ENCODE measurements at places on chromosomes 11 and 22.

GRCh38 chr11:38182126-38182866, 1584.3 kb upstream of the RAG2 start:
- DNase-seq, result peak; percentile 2

DNA sequence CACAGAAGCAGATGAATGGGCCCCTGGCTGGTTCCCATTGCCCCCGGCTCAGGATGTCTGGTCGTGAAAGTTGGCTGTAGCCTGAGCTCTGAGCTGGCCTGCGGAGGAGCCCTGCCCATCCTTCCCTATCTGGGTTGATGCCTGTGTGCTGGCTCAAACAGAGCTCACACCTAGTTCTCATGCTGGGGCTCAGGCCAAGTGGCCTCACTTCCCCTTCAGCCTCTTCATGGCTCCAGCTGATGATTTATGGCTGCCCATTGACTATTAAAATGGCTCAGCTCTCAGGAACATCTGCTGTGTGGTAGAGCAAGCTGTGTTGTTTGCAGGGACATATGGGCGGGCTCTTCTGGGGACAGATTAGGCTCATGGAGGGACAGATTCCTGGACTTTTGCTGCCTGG, 64.7 kb downstream of the ADAMTS15 start:
- peak; percentile 86 for DNase-seq

DNA sequence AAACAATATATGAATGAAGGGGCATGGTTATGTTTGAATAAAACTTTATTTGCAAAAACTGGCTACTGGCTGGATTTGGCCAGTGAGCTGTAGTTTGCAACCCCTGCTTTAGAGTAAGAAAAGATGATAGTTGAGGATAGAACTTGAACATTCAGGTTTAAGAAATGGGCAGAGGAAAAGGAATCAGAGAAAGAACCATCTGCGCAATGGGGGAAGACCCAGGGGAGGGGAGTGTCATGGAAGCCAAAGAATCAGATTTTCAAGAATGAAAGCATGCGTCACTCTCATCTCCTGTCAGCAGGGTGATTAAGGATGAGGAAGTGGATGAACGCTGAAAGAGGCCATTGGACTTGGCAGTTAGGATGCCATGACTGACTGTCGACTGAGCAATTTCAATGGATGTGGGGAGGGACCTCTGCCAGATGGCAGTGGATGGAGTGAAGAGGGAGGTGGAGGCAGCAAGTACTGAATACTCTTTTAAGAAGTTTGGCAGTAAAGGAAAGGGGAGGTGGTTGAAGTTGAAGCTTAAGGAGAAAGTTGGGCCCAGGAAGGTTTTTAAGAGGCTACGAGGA, 21.2 kb downstream of the FAT3 start:
- DNase-seq, result no peak

- DNase-seq, result peak; percentile 85
Measured at GRCh38 chr11:125625630-125626287, 796 bp downstream of the CHEK1 start.

- DNase-seq, result no peak
Measured at GRCh38 chr11:213111-213510, 5.6 kb downstream of the RIC8A start.

GRCh38 chr11:12288212-12288930, 89.0 kb upstream of the PARVA start:
- DNase-seq, result peak; percentile 98

DNA sequence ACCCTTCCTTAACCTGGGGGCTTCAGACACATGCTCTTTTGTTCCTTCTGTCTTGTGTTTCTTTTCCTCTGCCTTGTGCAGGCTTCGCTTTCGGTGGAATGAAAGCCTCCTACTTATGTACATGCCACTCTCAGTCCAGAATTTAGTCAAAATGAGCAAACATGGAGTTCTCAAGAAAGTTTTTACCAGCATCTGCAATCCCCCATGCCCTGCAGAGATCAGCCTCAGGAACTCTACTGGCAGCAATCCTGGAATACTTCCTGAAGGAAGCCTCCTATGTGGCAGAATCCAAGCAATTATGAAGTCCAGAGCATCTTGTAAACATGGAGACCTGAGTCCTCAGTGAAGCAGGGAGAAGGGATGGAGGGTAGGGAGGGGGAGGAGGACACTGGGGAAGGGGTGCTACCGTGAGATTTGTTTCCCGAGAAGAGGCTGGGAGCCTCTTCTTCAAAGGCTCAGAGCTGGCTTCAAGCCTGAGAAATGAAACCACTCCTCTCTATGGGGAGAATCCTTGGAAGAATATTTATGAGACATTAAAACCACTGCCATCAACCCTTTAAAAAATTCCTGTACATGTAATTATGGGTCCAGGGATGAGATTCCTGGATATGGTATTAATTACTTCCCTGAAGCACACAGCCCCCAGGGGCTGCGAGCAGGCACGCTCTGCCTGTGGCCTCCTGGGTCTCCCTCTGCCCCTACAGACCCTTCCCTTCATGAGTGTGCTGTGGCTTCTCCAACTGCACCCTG, 58.4 kb downstream of the TENM4 start:
- no peak for DNase-seq

- DNase-seq, result peak; percentile 43
Measured at GRCh38 chr11:70397336-70397982, 870 bp upstream of the CTTN start.

DNA sequence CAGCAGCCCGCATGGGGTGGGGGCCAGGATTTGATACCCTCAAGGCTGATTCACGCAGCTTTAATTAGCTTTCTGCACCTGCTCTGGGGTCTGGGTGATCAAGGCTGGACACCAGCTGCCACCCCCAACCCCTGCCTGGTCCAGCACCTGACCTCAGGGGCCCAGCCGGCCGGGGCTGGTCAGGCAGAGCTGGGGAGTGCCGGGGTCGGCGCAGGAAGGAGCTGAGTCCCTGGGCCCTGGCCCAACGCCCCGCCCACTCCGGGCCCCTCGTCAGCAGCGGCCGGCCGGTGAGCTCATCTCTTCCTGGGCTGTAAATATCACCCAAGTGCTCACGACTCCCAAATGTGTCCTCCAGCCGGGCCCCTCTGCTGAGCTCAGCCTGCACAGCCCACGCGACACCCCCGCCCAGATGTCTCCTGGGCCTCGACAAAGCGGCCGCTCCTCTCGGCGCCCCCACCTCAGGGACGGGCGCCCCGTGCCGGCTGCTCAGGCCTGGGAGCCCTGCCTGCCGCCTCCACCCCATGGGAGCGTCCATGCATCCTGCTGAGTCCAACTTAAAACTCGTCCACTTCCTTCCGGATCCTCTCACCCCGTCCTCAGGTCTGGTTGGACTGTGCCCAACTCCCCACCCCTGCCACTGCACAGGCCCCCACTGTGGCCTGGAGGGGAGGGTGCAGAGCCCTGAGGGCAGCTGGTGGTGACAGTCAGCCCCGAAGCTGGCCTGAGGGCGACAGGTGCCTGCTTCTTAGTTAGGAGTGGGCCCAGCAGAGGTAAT, 29.0 kb downstream of the RTN4R start:
- DNase-seq, result peak; percentile 14

GRCh38 chr11:20226933-20227332, 66.7 kb upstream of the DBX1 start:
- peak; percentile 28 for DNase-seq

- no peak for DNase-seq
Measured at GRCh38 chr11:47560426-47560825, 5.0 kb upstream of the PTPMT1 start.

DNA sequence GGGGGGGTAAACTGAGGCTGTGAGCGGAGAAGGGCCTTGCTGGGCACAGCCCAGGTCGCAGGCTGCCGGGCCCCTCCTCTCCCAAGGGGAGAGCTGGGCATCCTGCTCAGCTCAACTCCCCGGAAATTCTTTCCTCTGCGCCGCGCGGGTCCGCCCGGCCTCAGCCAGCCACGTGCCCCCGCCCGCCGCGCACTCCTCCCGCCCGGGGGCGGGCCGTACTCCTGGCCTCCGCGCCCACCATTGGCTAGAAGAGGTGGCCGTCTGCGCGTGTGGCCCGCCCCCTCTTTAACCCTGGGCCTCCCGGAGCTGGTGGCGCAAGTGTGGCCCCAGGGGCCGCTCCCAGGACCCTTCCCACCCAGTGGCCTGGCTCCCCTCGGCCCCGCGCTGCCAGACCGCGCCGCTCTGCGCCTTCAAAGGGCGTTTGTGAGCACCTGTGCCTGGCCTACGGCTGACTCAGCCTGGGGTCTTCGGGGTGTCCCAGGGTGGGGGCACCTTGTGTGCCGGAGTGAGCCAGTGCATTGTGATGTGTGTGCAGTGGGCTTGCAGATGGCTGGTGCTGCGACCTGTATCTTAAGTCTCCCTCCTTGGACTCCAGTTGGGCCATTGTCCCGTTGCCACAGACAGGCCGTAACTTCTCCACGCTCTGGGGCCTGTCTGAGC, 2.0 kb downstream of the MRGPRF start:
- peak; percentile 77 for DNase-seq

DNA sequence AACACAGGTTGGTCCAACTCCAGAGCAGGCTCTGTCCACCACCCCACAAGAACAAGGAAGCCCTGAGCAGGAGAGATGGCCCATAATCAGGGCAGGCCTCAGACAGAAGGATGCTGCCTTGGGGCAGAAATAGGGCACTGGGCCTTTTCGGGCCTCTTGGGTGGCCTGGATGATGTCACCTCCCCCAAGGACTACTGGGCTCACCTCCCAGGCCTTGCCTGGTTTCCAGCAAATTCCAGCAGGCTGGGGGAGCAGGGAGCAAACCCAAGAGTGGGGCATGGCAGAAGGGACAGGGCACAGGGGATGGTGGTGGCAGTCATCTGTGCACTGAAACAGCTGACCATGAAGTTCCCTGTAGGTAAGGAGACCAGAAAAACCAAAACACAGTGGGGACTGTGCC, 5.3 kb upstream of the NAA40 start:
- DNase-seq, result peak; percentile 28

- no peak for DNase-seq
Measured at GRCh38 chr11:33944693-33945424, 53.0 kb upstream of the LMO2 start.

DNA sequence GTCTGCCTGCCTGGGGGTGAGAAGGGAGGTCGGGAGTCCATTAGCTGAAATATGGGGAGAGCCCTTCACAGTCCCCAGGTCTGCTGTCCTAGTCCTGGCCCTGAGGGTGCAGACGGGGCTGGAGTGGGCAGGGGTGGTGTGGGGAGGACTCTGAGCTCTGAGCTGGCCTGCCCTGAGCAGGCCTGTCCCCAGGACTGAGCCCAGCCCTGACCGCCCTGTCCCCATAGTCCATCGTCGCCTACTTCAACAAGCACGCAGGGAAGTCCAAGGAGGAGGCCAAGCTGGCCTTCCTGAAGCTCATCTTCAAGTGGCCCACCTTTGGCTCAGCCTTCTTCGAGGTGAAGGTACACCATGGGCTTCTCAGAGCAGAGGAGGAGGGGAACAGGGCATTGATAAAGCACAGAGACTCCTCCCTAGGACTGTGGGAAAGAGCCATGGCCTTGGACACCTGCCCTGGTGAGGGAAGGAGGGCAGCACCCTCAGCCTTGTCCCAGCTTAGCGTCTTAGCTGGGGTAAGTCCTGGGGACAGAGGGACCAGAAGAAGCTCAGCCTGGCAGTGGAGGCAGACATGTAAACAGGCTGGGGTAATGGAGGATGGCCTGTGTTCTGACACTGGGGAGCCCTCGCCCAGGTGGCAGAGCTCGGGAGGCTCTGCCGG, 83.7 kb downstream of the MYO7A start:
- no peak for DNase-seq

- peak; percentile 72 for DNase-seq
Measured at GRCh38 chr11:77130763-77131513, 2.9 kb downstream of the MYO7A start.
